NCI-H1105 treated with DMSO at 0.1 percent for 48 hours (cell line): ENCODE measurements at places on chromosomes 16 and 17.

DNA sequence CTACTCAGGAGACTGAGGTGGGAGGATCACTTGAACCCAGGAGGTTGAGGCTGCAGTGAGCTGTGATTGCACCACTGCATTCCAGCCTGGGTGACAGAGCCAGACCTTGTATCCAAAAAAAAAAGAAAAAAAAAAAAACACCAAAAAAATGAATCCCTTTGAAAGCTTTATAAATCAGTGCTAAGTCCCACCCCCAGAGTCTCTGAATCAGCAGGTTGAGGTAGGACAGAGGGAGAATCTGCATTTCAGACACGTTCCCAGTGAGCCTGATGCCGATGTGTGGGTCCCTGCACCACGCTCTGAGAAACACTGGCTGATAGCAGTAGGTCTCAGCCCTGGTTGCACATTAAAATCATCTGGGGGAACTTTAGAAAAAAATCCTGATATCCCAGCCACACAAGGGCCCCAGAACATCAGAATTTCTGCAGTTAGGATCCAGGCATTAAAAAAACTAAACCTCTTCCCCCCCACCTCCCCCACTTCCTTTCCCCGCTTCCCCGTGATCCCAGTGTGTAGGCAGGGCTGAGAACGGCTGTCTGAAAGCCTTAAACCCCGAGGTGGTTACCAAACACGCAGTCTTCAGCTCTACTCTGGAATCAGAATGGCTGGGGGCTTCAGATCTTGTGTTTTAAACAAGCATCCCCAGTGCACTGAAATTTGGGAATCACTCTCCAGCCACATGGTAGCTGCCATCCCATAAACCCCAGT is 27.3 kb upstream of the GPRC5B start:
- DNase-seq: no peak

DNA sequence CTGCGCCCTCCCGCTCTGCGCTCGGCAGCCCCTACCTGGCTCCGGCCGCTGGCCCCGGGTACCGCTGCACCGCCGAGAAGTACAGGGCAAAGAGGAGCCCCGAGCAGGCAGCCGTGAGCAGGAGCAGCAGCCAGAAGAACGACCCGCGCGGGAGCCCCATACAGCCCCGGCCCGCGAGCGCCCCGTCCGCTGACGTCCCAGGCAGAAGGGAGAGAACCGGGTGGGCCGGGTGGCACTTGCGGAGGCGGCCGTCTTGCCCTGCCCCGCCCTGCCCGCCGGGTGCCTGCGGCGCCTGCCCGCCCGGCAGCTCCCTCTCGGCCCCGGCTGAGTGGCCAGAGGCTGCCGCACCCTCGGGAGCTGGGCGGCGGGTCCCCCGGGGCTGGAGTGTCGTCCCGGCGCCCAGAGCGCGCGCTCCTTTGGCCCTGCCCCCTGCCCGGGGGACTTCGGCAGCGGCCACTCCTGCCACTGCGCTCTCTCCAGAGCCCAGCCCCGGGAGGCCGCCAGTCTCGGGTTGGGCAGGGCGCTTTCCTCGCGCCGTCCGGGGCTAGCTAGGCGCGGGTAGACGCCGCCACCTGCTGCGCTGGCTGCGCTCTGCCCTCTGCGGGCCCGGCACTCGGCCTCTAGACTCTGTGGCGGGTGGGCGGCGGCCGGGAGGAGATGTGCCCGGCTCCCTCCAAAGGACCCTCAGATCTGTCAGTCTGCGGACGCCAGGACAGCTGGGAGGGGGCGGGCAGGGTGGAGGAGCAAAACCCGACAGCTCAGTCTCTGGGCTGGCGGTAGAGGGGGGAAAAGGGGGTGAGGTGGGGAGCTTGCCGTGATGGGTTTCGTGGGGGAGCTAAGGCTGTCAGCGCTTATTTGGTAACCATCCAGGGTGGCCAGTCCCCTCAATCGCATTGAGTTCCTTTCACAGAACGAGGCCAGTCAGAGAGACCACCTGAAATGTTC is at the start of gene ST6GALNAC2:
Gene ST6GALNAC2 (minus strand): TSS at position 212 of the 945 bp plus-strand sequence. CDS start 52 bp downstream, at position 160.
- peak; percentile 51 for DNase-seq

- DNase-seq: no peak
Observed at GRCh38 chr17:57475796-57476195, 219.5 kb downstream of the MSI2 start.

- DNase-seq: no peak
Observed at GRCh38 chr16:73317321-73317857, 269.5 kb upstream of the ZFHX3 start.

DNA sequence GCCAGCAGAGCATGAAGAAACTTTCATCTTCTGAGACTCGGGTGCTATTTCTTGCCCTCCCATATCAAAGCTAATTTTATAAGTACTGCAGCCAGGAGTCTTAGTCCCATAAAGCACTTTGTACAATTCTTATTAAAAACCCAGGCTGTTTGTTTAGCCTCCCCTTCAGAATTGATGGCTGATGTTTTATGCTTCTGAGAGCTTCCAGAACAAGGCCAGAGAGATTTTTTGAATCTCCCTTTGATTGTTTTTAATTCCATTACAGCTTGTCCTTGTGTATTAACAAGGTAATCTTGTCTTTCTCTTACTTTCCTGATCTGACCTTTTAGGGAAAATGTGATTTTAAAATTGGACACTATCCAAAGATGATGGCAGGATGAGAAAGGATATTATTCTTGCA is 16.3 kb downstream of the COQ7 start:
- DNase-seq: no peak

DNA sequence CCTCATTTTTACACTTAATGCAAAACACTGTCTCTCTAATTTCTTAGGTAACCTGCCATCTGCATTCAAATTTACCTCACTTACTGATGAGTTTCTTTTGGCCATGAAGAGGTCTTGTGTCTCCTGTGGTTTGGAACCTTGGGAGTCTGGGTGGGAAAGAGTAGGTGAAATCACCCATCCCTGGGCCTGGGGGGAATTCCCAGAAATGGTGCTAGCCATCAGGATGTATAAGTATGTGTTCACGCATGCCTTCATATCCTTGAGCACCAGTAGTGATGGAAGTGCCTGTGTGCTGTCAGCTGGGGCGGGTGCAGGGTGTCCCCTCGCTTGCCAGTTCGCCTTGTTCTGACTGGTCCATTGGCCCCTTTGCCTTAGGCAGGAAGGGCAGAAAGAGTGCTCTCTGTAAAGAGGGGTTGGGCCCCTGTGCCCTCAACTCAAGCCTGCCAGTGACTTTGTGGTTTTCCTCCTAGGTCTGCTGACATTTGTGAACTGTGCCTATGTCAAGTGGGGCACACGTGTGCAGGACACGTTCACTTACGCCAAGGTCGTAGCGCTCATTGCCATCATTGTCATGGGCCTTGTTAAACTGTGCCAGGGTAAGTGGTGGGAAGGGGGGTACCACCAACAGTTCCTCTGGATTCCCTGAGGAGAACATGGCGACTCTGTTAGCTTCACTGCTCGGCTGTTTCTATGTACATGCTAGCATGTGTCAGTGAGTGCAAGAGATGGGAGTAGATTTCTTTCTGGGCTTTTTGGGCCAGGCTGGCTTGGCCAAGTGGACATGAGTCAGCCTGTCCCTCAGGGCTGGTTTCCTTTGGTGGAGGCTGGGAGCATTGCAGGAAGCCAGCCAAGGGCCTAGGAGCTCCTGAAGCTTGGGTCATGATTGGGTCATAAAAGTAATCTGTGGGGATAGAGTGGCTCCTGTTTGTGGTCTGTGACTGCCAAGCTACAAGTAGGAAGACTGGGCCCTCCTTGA is 23.2 kb downstream of the SLC7A6OS start:
- DNase-seq: no peak

DNA sequence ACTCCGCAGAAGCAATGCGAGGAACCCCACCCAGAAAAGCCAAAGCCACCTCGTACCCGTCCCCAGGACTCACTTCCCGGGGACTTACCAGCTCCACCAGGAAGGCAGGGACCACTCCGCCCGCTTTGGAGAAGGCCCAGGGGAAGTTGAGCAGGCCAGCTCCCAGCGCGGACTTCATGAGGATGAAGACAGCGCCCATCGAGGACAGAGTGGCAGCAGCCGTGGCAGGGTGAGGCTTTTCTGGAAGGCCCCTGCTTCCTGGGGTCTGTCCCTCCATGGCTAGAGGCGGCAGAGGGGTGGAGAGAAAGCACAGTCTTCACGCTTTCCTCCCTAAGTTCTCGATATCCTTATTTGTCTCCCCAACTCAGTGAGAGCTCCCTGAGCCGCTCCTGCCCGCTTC is 714 bp downstream of the SLC38A8 start:
- no peak for DNase-seq

GRCh38 chr17:71180801-71181385 is 939.9 kb upstream of the SOX9 start:
- peak; percentile 70 for DNase-seq

DNA sequence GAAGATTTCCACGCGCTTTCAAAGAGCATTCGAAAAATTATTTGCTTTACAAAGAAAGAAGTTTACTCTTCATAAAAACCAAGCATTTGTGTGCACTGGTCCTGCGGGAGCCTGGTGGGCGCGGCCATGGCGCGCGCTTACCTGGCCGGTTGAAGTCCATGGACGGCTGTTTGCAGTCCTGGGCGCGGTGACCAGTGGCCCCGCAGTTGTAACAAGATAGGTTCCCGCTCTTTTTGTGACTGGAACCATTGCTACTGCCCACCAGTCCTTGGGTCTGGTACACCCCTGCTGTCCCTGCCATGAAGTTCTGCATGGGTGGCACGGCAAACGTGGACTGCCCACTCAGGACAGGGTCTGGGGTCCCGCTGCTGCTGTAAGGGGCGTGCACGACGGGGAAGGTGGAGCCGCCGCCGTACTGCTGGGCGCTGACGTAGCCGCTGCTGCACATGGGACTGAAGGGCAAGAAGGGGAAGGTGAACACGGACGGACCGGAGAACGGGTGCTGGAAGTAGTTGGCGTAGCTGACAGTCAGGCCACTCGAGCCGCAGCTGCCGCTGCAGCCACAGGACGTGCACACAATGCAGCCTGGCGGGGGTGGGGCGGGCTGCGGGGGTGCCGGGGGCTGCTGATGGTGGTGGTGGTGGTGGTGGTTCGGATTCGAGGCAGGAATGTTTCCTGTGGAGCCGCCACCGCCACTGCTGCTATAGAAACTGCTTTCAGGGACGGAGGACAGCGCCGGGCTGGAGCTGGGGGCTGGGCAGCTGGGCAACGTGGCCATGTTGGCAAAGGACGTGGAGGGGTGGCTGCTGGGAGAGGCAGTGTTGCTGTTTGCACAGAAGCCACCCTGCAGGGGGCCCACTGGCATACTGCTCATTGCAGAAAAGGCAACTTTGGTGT is 19.5 kb downstream of the MAP1LC3B start:
- DNase-seq: no peak

GRCh38 chr16:29910819-29911675 is 10.8 kb downstream of the ASPHD1 start:
- no peak for DNase-seq

- no peak for DNase-seq
Observed at GRCh38 chr17:18259621-18260331, 686 bp upstream of the MIEF2 start.

DNA sequence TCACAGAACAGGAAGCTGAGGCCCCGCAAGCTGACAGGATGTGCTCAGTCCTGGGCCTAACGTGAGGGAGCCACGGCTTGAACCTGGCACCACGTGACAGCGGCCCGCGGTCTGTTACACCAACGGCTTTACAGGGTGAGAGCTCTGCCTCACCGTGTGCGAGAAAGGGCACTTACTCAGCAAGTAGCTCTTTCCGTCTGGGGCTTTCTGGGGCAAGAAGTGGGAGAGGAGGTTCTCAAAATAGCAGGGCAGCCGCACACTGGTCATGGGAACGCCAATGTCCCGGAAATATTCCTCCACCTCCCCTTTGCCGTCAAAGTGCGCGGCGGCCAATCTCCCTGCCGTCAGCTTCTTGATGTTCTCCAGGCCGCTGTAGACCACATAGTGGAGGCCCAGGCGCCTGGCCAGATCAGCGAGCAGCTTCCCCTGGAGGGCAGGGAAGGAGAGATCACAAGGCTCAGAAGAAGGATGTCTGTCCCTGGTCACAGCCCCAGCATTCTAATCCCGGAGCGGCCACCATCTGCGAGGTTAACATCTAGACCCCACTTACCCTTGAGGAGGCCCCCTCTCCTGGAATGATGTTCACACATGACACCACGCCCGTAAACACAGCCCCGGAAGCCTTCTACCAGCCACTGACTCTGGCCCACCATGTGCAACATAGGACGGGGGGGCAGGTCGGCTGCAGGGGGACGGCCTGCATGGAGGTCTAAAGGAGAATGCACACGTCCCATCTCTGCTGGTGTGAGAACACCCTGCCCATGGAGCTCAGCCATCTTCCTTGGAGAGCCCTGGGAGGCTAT is 8.2 kb downstream of the NMRAL1 start:
- no peak for DNase-seq

GRCh38 chr16:69049146-69049545 is 56.3 kb upstream of the HAS3 start:
- DNase-seq: no peak

- DNase-seq: peak; percentile 61
Observed at GRCh38 chr17:76501018-76501826, at the start of gene RHBDF2. RHBDF2 (minus strand) TSS chr17:76501423; CDS start chr17:76481524, 19,899 bp downstream.

DNA sequence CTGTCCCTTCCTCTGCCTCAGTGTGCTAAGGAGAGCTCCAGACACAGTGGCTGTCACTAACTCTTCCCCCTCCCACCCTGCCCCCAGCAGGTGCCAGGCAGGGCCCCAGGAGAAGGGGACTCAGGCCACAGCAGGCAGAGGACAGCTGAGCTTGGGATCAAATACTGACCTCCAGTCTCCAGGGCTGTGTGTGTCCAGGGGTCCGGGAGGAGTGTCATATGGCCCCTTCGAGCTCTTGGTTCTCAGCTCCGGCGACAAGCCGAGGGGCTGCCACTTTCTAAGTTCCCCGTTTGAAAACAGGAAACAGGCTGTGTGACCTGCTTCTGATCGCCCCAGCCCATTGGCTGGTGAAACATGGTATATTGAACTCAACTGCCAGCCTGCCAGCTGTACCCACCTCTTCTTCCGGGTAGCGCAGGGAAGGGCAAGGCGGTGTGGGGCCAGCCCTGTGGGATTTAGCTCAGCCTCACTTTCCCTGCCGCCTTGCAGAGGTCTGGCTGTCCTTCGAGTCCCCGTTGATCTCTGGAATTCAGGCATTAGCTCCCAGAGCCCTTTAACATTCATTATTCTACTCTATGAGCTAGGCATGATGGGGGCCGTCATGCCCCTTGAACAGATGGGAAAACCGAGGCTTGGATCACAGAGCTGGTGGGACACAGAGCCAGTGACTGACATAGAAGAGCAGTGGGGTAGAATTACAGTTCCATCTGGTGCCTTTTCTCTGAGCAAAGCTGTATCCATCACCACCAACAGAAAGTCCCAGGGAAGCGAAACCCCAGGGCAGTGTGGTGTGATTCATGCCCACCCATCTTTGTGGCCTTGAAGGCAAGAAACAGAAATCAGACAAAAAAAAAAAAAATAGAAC is at the start of gene SNX20:
Gene SNX20 (minus strand): TSS at position 292 of the 865 bp plus-strand sequence. CDS start 3,786 bp downstream, outside the sequence.
- DNase-seq: no peak

GRCh38 chr17:21525464-21526130 is 149.4 kb downstream of the KCNJ12 start:
- DNase-seq: no peak
